ENCODE measurements at places on chromosomes 4 and X.

DNA sequence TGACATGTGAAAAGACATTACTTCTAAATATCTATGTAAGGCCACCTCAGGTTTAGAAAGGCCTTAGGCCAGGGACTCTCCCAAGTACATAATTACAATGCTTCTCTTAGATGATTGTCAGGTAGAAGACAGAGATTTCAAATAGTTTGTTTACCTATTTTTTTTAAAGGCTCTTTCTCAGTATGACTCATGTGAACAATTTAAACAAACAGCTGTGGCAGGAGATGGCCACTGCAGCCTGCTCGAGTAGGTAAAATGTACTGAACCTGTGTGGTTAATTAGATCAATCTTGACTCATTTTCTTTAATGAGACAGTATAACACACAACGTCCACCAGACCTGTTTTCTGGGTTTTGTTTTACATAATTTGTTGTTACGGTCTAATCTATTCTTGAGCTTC, 50.2 kb downstream of the LEF1 start:
- no peak for DNase-seq

DNA sequence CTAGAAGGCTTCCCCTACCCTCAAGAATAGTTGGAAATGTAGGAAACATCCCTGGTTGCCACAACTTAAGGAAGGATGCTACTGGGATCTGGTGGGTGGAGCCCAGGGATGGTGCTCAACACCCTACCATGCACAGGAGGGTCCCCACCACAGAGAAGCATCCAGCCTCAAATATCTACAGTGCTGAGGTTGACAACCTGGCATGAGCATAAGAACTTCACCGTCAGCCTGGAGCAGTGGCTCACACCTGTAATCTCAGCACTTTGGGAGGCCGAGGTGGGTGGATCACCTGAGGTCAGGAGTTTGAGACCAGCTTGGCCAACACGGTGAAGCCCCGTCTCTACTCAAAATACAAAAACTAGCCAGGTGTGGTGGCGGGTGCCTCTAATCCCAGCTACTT, 24.0 kb upstream of the ASMTL start:
- peak; percentile 9 for DNase-seq

DNA sequence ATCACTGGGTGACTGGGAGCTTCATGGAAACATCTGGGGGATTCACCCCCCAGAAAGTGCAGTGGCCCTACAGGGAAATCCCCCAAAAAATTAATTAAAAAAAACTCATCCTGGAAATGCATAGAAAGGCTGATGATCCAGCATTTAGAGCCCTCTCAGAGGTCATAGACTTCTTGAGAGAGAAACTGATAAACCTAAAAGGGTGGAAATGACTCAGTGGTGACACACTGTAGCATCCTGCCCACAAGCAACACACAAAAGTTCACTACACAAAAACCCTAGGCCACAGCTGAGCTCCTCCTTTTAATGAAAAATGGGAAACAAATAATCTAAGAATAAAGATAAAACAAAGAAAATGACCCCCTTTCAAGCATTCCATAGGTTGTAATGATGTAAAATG, 911.5 kb downstream of the GLUD2 start:
- DNase-seq = no peak

DNA sequence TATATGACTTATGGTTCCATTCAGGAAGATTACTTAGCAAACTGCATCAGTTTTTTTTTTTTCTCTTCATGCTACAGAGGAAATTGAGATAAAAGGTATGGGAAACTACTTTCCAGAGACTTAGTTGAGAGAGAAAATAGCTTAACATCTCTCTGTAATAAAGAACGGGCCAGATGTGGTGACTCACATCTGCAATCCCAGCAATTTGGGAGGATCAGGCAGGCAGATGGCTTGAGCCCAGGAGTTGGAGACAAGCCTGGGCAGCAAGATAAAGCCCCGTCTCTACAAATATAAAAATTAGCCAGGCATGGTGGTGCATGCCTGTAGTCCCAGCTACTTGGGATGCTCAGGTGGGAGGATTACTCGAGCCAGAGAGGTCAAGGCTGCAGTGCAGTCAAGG, 271.2 kb upstream of the TENM3 start:
- no peak for DNase-seq

- no peak for DNase-seq
These were observed 169.2 kb downstream of the GRIA2 start for GRCh38 chr4:157389741-157390140.

DNA sequence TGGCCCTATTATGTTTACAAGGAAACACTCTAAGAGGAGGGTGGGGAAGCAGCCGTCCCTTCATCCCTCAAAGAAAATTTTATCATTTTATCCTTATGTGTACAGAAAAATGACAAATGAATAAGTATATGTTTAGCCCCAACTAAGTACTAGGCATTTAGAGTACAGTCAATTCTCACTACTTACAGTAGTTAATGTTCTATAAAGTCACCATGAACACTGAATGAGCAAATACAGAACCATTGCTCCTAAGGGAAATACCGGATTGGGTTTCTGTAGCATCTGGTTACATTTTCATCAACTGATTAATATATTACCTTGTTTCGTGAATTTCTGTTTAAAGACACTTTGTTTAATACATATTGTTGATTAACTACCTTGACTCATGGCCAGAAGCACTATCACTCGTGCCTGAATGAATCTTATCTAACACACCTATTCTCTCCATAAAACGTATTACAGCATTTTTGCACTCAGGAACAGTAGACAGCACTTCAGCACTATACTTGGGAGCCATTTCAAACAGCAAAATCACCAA, 109.3 kb downstream of the ASB9 start:
- no peak for DNase-seq

GRCh38 chrX:133670383-133670782, 255.1 kb upstream of the GPC4 start:
- DNase-seq = no peak

GRCh38 chr4:8908206-8908893, 36.7 kb upstream of the HMX1 start:
- peak; percentile 35 for DNase-seq

- DNase-seq = no peak
These were observed 484.5 kb downstream of the IL1RAPL1 start for GRCh38 chrX:29071525-29072320.

GRCh38 chrX:24339911-24340310, 20.5 kb upstream of the SUPT20HL1 start:
- DNase-seq = no peak

DNA sequence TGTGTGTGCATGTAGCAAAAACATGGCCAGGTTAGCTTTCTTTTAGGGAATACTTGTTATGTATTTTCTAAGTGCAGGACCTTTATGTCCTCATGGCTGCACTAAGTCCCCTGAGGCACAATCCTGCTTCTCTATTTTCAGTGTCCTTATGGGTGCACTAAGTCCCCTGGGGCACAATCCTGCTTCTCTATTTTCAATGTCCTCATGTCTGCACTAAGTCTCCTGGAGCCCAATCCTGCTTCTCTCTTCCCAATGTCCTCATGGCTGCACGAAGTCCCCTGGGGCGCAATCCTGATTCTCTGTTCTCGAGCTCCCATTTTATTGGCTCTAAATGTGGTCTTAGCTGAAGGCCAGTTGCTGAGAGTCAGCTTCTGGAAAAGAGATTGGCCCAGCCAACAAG, 49.7 kb upstream of the GPRIN3 start:
- no peak for DNase-seq

GRCh38 chr4:17694552-17694951, 80.1 kb downstream of the MED28 start:
- DNase-seq = no peak

- DNase-seq = no peak
These were observed 13.5 kb downstream of the HERC3 start for GRCh38 chr4:88605736-88606135.

- DNase-seq = no peak
These were observed 10.1 kb downstream of the STK26 start for GRCh38 chrX:132033166-132033565.

DNA sequence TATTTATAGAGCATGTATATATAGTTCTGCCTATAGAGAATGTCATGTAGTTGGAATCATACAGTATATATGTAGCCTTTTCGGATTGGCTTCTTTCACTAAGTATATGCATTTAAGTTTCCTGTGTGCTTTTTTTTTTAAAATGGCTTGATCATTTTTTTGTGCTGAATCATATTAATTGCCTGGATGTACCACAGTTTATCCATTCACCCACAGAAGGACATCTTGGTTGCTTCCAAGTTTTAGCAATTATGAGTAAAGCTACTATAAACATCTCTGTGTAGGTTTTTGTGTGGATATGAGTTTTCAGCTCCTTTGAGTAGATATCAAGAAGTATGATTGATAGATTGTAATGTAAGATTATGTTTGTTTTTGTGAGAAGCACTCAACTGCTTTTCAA, 23.8 kb downstream of the PTTG2 start:
- DNase-seq = no peak

Measured in RWPE2 (cell line).